ENCODE measurements at places on chromosomes 2 and 18. TPM values are rescaled to one million over a fixed set of nuclear protein-coding genes. Genes with fewer than 3 reads are reported as not detected.

DNA sequence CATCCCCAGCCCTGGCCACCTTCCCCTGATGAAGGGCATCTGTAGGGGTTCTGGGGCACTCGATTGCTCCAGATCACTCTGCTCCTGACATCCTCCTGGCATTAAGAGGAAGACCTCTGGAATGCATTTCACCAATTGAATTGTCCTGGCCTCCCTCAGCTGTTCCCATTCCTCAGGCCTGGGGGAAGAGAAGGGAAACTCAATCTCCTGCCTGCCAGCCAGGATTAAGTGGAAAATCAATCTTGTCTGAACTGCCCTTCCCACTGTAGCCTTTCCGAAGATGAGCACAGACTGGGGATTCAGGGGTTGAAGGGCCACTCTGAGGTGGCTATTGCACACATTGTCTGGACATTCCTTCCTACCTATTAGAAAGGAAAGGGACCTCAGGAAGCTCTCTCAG, 99.8 kb downstream of the ALK start:
- H3K4me1 ChIP-seq = no peaks in the 10 kb centered on the region
- DNase-seq = no peak
- H3K27me3 ChIP-seq = no peaks in the 10 kb centered on the region
- H3K4me3 ChIP-seq = no peak overlapping the region

GRCh38 chr18:36124841-36125240, 4.3 kb downstream of the SLC39A6 start:
- peaks cover 36% of the 10 kb centered on the region for H3K36me3 ChIP-seq
- DNase-seq = no peak
- no peak overlapping the region for H3K27ac ChIP-seq
- no peak overlapping the region for H3K4me3 ChIP-seq
- H3K27me3 ChIP-seq = no peaks in the 10 kb centered on the region
- H3K4me1 ChIP-seq = peaks cover 34% of the 10 kb centered on the region

- no peak overlapping the region for H3K4me3 ChIP-seq
- no peak for DNase-seq
- no peaks in the 10 kb centered on the region for H3K4me1 ChIP-seq
- peaks cover 4% of the 10 kb centered on the region for H3K27me3 ChIP-seq
- no peaks in the 10 kb centered on the region for H3K36me3 ChIP-seq
Observed at GRCh38 chr2:73006969-73007710, 64.4 kb downstream of the SFXN5 start.

DNA sequence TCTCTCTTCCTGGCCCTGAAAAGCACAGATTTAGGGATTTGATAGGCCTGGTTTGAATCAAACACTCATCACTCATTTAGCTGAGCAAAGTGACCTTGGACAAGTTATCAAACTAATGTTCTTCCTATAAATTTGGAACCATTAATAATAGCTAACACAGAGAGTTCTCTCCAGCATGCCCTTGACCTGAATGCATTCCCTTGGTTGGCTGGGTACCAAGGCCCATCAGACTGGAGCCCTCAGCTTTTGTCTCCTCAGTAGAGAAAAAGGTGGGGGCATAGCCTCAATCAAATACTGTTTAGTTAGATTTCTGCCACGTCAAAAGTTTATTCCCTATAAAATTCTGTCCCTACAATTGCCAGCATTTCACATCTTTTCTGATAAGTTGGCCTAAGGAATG, 13.8 kb upstream of the MRPL19 start:
- H3K27me3 ChIP-seq = peaks cover 23% of the 10 kb centered on the region
- no peak for DNase-seq
- no peaks in the 10 kb centered on the region for H3K4me1 ChIP-seq

- no peak for DNase-seq
- H3K4me3 ChIP-seq = no peak overlapping the region
- H3K4me1 ChIP-seq = peaks cover 12% of the 10 kb centered on the region
- no peaks in the 10 kb centered on the region for H3K36me3 ChIP-seq
- H3K27me3 ChIP-seq = no peaks in the 10 kb centered on the region
- no peak overlapping the region for H3K27ac ChIP-seq
Observed at GRCh38 chr2:144366825-144367429, 153.0 kb downstream of the ZEB2 start.

DNA sequence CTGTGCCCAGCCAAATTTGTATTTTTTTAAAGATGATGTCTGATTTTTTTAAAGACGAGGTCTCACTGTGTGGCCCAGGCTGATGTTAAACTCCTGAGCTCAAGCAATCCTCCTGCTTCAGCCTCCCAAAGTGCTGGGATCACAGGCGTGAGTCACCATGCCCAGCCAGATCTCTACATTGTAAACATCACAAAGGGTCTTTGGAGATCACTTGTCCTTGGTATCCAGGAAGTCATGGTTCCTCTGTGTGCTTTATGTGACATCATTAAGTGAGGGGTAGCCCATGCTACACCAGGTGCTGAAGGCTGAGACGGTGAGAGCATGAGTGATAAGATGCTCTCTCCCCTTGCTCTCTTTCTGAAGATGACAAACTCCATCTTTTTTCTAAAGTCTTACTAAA, 7.0 kb upstream of the NUP35 start:
- H3K36me3 ChIP-seq = no peaks in the 10 kb centered on the region
- no peak for DNase-seq
- no peak overlapping the region for H3K4me3 ChIP-seq
- H3K27ac ChIP-seq = no peak overlapping the region

DNA sequence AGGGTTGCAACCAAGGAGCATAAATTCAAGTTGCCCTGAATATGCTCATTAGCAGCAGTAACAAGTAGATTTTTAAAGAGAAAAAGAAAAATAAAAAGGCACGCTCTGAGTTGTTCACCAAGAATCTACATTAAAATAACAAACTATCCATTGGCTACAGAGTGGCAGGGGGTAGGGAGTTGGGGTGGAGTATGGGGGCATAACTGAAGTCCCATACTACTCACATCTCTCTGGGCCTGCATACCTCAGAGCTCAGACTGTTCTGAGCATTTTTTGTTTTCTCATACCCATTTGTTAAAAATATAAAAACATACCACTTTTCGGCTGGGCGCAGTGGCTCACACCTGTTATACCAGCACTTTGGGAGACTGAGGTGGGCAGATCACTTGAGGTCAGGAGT, 31.4 kb downstream of the ORC4 start:
- peaks cover under 1% of the 10 kb centered on the region for H3K36me3 ChIP-seq
- H3K4me1 ChIP-seq = peaks cover 6% of the 10 kb centered on the region
- H3K4me3 ChIP-seq = no peak overlapping the region
- no peak for DNase-seq

DNA sequence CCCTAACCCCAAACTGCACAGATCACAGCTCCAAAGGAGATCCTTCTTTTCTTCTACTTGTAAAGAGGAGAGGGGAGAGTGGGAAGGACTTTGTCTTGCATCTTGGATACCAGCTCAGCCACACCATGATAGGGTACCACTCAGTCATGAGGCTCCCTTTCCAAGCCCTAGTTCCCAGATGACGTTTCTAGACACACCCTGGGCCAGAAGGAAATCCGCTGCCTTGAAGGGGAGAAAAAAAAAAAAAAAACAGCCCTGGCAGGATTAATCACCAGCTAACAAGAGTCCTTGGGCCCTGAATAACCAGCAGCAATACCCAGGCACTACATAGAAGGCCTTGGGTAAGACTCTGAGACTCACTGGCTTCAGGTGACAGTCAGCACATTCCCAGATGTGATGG, 36.9 kb downstream of the ST8SIA3 start:
- no peaks in the 10 kb centered on the region for H3K4me1 ChIP-seq
- no peak for DNase-seq
- no peaks in the 10 kb centered on the region for H3K36me3 ChIP-seq
- peaks cover 2% of the 10 kb centered on the region for H3K27me3 ChIP-seq
- no peak overlapping the region for H3K27ac ChIP-seq
- no peak overlapping the region for H3K4me3 ChIP-seq

DNA sequence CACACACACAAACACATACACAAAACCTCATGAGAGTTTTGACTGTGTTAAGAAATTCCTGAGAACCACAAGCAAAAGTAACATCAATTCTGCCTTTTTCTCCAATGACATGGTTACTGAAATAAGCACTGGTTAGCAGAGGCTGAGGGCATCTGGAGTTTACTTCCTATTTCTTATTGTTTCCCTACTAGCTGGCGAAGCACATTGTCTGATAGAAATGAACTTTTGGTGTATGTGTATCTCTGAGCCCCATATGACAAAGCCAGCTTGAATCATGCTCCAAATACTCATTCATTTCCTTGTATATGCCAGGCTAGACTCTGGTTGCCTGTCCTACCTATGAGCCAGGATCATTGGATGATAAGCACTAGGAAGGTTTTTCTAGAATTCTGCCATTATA, 203.1 kb downstream of the NCKAP5 start:
- H3K36me3 ChIP-seq = no peaks in the 10 kb centered on the region
- H3K4me3 ChIP-seq = no peak overlapping the region
- DNase-seq = no peak
- H3K4me1 ChIP-seq = peaks cover 7% of the 10 kb centered on the region

- peaks cover 8% of the 10 kb centered on the region for H3K4me1 ChIP-seq
- H3K4me3 ChIP-seq = no peak overlapping the region
- peaks cover 10% of the 10 kb centered on the region for H3K27me3 ChIP-seq
- H3K27ac ChIP-seq = no peak overlapping the region
Observed at GRCh38 chr2:36653155-36653554, 43.4 kb upstream of the VIT start.

DNA sequence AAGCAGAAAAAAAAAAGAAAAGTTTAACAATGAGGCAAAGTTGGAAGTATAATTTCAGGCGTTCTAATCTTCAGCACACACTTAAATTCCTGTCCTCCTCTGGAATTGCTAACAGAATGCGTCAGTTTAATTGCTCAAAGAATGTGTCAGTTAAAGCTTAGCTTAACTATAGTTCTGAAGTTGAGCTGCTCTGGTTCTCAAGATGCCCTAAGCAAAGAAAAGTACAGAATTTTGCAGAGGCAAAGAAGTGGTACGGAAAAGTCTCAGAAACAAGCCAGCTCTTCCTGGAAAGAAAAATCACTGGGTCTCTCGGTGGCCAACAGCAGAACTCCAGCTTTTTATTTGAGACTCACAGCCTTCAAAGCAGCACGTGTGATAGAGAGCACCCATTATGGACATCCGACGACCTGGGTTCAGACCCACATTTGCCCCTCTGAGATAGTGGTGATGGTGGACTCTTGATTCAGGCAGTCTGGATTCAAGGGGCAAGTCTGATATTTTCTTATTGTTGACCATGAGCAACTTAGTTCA, 22.2 kb upstream of the MYO3B start:
- no peaks in the 10 kb centered on the region for H3K36me3 ChIP-seq
- H3K4me1 ChIP-seq = no peaks in the 10 kb centered on the region
- no peak overlapping the region for H3K4me3 ChIP-seq
- DNase-seq = no peak
- peaks cover 7% of the 10 kb centered on the region for H3K27me3 ChIP-seq

DNA sequence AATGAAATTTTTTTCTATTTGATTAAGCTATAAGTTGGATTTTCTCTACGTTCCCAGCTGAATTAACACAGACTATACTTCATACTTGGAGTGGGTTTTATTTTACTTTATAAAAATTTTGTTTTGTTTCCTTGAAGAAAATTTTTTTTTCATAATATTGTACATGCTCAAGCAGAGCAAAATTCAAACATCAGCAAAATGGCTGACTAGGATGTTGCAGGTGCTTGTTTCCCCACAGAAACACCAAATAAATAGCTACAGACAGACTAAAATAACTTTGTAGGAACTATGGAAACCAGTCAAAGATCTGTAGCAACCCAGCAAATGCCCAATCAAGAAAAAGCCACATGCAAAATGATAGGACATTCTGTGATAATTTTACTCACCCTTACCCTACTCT, 82.3 kb downstream of the CCDC138 start:
- peaks cover 45% of the 10 kb centered on the region for H3K36me3 ChIP-seq
- peaks cover 10% of the 10 kb centered on the region for H3K4me1 ChIP-seq
- DNase-seq = no peak
- H3K27me3 ChIP-seq = no peaks in the 10 kb centered on the region
- no peak overlapping the region for H3K27ac ChIP-seq

The FAM237A gene
- not detected for total RNA-seq

The ITPRIPL1 gene
- 46.3 TPM for total RNA-seq

Data from activated CD4-positive, alpha-beta memory T cell treated with anti-CD3 and anti-CD28 coated beads, Interleukin-2, amount 10 ng/mL, durations not matched to agents 7 days and 5 days (primary cell).